Trophoblast cell (in vitro differentiated cells and primary cell): ENCODE measurements at places on chromosomes 1 and 21.

DNA sequence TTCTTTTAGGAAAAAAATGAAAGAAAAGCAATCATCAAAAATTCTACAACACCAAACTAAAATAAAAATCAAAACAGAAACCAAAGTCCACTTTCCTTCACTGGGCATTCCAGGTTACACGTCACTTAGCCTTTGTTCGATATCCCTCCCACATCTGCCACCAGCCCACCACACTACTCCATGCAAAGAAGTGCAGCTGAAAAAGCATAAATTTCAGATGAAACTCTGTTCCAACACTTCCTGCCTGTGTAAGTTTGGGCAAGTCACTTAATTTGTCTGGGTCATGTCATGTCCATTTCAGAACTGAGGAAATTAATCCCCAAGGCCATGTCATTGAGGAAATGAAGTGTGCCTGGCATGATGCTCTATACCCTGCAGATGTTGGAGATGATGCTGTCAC lies 354.3 kb upstream of the USP24 start:
- no peak for DNase-seq

GRCh38 chr1:106063510-106063909 lies 993.0 kb upstream of the PRMT6 start:
- peak; percentile 3 for DNase-seq

GRCh38 chr1:115710859-115711624 lies 57.5 kb downstream of the CASQ2 start:
- peak; percentile 73 for DNase-seq

DNA sequence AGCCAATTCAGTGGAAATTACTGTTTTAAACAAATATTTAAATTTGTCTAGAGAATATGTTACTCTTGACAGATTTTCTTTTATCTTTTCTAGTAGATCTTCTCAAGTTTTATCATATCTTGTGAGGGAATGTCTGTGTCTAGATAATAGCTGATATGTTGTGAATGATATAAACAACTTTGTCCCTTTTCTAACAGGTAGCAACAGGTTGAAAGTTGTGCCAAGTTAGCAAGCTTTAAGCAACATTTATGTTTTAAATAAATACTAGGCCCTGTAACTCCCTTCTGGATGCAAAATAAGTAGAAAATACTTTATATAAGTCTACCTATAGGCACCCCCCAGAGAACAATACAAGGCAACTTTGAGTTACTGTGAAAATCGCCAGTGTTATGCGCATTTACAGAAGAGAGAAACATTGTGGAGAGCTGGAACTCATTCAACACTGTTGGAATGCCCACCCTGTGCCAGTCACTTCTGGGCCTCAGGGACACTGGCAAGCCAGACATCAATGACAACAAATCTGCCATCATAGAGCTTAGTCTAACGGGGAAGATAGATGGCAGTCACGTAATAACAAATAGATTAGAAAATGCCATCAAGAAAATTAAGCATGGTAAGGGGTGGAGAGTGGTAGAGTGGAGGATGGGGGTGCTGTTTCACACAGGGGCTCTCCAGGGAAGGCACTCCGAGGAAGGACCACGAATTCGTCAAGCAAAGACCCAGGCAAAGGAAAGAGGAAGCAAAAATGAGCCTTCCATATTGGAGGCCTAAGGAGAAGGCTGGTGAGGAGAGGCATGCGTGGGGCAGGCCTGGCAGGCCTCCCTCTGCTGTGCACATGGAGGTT lies 4.4 kb downstream of the MAP3K21 start:
- no peak for DNase-seq

DNA sequence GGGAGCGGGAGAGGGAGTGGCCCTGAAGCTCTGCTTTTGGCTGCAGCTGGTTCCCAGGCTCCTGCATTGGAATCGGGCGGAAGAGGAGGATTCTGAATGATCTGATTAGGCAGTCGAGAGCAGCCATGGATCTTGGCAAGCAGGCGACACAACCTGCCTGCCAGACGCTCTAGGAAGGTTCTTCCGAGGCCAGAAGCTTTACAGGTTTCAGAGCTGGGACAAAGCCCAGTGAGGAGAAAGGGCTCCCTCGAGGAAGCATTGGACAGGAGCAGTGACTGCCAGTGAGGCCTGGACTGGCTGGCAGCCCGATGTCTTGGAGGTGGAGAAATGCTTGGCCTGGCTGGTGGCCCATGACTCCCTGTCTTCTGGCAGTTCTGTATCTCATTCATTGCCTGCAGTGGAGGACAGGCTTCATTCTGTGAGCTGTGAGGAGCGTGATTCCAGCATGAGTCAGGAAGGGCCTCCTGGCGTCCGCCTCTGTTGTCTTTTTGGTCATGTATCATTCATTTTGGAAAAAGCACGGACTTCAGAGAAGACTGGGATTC lies 132.7 kb upstream of the IPO9 start:
- peak; percentile 38 for DNase-seq

DNA sequence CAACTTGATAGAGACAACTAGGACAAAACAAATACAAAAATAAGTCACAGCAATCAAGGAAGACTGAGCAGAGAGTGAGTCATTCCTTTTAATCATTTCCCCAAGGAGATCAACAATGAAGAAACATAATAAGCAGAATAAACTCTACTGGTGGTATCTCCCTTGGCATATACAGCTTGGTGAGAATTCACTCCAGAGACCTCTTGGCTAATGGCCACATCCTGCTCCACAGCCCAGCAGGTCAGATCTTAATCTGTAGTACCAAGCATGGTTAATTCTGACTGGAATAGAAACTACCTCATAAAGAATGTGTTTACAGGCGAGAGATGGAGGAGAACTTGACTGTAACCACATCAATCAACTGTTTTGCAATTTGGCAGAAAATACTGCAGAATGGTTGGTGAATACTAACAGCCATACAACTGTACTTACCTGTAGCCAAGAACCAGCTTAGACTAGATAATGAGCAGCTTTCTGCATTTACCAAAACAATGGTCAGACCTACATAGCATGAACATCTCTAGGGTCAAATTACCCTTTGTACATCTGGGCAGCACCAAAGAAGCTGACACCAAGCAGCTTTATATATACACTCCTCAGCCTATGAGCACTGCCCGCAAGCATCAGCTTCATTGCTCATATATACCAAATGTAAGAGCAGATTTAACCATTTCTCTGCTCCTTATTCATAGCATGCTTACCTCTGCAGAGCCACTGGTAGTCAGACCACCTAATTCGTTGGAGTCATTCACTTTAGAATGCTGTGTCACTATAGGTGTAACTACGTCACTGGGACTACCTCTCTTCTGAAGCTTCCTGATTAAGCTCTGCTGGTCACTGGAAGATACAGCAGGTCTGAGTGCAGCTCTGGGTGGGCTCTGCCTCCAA lies 51.0 kb downstream of the KIAA0319L start:
- DNase-seq = peak; percentile 28

DNA sequence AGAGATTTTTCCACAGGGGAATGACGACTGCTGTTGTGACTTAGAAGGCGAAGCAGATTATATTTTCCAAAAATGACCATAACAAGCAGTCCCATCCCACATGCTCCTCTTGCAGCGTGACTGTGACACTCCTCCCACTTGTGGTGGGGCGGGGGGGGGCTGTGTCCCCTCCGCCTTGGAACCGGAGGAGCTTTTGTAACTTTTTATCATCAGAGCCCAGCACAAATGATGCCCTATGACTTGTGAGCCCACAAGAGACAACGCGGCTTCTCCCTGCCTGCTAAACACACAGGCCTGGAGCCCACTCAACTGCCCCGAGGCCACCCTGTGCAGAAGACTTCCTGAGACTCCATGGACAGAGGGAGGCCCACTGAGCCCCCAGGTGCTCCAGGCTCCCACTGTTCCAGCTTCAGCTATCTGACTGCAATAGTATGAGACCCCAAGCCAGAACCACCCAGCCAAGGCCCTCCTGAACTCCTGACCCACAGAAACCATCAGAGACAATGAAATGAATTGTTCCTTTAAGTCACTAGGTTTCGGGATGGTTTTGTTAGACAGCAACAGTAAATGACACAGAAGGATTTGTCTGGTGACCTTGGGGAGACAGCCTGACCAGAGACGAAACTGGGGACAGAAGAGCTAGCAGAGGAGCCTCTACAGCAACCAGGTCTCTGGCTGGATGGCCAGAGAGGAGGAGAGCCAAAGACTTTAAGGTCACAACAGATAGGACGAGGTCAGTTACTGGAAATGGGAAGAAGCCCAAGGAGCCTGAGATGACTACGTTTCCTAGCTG lies 58.8 kb downstream of the CAPZB start:
- DNase-seq = no peak

GRCh38 chr1:182955596-182956588 lies 2.9 kb upstream of the SHCBP1L start:
- peak; percentile 24 for DNase-seq

- DNase-seq = no peak
Observed at GRCh38 chr1:111891566-111891965, 97.9 kb downstream of the KCND3 start.

DNA sequence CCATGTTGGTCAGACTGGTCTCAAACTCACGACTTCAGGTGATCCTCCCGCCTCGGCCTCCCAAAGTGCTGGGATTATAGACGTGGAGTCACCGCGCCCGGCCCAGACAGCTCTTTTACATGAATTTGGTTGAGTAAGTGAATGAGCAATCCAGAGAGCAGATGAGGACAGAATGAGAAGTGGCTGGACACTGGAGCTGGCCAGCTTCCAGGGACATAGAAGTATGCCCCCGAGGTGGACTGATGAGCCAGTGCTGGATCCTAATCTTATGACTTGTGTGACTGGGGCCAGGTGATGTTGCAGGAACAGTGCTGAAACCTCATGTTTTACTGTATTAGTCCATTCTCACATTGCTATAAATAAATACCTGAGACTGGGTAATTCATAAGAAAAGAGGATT lies 35.9 kb upstream of the KANK4 start:
- DNase-seq = peak; percentile 97

DNA sequence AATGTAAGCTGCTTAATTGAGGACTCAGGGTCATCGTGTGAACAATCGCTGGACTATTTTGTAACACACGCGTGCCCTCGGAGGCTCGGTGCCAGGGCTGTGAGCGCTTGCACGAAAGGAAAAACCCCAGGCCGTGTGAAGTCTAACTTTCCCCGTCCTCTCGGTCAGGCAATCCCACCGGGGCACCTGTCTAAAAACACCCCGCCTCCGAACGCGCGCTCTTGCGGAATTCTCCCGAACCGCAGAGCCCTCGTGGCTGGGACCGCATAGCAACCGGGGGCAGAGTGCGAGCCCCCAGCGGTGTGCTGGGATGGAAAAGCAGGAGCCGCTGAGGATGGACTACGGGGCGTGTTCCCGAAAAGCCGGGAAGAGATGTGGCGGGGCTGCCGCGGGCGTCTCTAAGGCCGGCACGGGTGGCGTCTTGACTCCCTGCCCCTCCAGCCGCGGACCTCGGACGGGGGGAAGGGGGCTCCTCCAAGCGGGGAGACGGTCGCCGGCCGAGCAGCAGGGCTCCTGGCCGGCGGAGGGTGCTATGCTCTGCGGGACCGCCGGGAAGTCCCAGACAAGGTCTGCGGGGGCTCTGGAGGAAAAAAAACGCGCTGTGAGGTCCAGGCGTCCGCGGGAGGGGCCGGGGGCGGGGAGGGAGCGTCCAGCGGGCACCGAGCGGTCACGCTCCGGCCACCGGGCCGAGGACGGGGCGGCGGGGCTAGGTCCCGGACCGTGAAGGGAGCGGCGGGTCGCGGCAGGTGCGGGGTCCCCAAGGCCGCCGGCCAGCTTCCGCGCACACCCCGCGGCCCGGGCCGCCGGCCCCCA lies 936 bp downstream of the ZBTB21 start:
- peak; percentile 46 for DNase-seq

DNA sequence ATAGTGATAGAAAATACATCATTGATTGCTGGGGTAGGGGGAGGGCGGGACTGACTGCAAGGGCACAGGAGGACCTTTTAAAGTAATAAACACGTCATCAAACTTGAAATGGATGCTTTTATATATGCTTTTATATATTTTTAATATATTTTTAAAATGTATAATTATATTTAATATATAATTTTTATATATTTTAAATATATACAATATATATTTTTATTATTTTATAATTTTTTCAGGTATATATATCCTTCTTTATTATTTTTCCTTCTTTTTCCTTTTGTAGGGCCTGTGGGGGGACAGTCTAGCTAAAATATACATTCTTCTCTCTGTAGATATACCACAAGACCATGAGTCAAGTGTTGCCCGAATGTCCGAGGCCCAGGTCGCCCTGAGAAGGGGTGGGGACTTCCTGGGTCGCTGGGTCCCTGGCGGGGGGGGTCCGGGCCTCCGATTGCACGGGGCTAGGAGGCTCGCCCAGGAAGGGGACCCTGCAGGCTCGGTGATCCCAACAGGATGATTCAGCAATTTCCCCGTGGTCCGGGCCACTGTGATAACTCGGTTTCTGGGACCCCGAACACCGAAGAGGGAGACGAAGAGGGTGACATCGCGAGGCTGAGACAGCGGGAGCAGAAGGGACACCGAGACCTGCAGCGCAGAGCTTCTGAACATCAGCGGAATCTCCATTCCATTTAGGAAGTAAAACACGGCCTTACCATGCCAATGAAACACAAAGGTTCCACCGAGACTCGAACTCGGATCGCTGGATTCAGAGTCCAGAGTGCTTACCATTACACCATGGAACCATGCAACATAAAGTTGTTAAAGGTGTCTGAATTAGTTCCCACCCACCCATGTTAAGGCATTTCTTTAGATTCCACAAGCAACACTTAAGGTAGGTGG lies 112.5 kb upstream of the NBPF11 start:
- peak; percentile 68 for DNase-seq
